ENCODE measurements at places on chromosomes 12 and 14. TPM values are rescaled to one million over a fixed set of nuclear protein-coding genes. Genes with fewer than 3 reads are reported as not detected.

The SLC2A14 gene
- polyA plus RNA-seq = not detected

The LTBP2 gene
- polyA plus RNA-seq = 73.5 TPM

The UNG gene
- 36.6 TPM for polyA plus RNA-seq

The RPL36AL gene
- polyA plus RNA-seq = 240 TPM

Data from GM23248 (cell line).